A549 (cell line): ENCODE measurements at places on chromosomes 5 and 9. TPM values are rescaled to one million over a fixed set of nuclear protein-coding genes. Genes with fewer than 3 reads are reported as not detected.

Gene CNTFR
- 0.04 to 0.09 TPM in 2 of 3 replicates, not detected in the other for polyA plus RNA-seq

DNA sequence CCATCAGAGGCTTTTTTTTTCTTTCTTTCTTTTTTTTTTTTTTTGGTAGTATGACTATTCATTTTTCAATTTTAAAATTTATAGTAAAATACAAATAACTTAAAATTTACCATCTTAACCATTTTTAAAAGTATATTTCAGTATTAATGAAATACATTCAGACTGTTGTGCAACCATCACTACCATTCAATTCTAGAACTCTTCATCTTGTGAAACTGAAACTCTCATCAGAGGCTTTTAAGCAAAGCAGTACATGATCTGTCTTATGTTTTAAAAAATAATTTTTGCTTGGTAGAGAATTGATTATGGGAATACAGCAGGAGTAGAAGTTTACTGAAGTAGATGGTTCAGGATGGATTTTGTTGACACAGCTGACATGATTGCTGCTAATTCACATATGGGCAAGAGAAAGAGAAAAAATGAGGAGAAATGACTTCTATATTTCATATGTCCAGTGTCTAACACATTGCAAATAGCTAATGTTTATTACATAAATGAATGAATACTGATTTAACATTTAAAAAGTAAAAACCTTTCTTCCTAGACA lies 13.4 kb downstream of the ELOVL7 start:
- no peak for DNase-seq

DNA sequence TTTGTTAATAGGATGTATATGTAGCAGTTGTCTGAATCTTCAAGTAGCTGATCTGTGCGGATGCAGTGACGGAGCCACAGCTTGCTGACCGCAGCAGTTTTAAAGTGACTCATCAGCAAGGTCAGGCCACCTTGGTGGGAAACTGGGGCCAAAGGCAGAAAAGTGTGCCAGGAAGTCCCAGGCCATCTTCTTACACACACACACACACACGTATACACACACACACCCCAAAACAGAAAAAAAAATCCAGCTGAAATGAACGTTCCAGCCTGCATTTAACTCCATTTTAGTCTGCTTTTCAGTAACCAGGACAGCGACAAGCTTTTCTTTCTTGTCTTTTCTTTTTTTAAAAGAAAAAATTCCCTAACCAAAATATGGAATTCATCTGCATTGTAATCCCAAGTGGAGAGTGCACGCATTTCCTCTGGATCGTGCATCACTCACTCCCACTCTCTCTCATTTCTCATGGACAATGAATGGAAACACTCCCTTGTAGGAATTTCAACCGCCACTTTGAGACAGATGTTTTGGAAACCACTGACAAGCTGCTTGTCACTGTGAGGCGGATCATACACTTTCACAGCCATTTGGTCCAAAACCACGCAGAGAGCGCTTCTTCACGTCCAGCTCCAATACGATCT lies 103.9 kb downstream of the LHFPL2 start:
- no peak for DNase-seq

Gene SPINK5
- polyA plus RNA-seq: not detected in 3 replicates
